ENCODE measurements at places on chromosomes 12 and 14.
A peak's percentile ranks its signal among the peaks of the same experiment; 100 is the strongest.

- no peak for DNase-seq
Observed at GRCh38 chr14:54772451-54772881, 130.2 kb downstream of the GCH1 start.

- no peak for DNase-seq
Observed at GRCh38 chr14:49492151-49492550, 94.0 kb downstream of the RPS29 start.

DNA sequence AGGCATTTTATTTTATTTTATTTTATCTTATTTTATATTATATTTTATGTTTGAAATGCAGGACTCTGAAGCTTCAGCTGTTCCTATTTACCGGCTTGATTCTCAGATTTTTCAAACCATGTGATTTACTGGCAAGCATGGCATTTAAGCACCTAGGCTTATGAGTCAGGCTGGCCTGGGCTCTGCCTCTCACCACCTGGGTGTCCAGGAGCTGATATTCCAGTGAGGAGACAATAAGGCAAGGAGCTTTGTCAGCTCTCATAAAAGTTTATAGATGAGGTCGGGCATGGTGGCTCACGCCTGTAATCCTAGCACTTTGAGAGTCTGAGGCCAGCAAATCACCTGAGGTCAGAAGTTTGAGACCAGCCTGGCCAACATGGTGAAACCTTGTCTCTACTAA is 2.1 kb downstream of the DAO start:
- DNase-seq = peak; percentile 76

GRCh38 chr14:68573722-68574121 is 219.1 kb downstream of the ZFP36L1 start:
- no peak for DNase-seq

- no peak for DNase-seq
Observed at GRCh38 chr14:54152351-54152750, 195.7 kb upstream of the BMP4 start.
